ENCODE measurements at places on chromosomes 6 and 20.

- no peak overlapping the region for H3K4me3 ChIP-seq
- peaks cover 3% of the 10 kb centered on the region for H3K27me3 ChIP-seq
- no peak for DNase-seq
- no peaks in the 10 kb centered on the region for H3K36me3 ChIP-seq
Measured at GRCh38 chr6:31383149-31383548, 20.2 kb upstream of the MICA start.

DNA sequence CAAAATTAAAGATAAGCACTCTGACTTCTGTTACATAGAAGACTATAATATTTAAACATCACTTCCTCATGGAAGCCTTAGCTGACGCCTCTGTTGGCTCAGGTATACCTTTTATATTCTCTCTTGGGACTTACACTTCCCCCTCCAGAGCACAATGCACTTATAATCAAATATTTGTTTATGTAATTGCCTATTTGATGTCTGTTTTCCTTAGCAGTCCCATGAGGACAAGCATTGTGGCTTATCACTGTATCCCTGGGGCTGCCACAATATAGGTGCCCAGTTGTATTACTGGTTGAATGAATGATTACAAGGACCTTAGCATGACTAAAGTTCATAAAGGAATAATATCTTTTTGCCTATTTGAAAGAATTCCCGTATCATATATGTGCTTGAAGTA is 186.7 kb upstream of the VGLL2 start:
- no peaks in the 10 kb centered on the region for H3K27me3 ChIP-seq
- DNase-seq: no peak
- no peak overlapping the region for H3K4me3 ChIP-seq
- no peaks in the 10 kb centered on the region for H3K4me1 ChIP-seq

DNA sequence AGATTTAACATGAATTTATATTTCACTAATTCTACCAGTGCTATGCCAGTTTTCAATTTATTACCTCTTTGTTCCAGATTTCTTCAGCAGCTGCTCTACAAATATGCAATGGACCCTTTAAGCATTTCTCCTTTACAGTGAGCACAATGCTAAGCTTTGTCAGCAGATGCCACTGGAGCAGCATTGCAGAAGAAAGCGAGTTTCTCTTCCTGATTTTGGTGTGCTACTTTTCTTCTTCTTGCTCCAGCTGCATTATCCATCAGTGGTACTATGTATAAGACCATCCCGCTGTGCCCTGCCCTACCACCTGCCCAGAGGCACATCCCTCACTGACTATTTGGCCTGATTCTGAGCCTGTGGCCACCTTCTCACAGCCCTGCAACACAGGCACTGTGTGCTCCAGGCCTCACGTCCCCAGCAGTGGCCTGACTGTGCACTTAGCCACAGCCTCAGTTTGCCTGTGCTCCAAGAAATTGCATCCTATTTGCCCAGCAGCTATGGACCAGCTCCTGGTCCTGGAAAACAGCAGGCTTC is 84.1 kb downstream of the TNFAIP3 start:
- H3K27ac ChIP-seq: no peak overlapping the region
- no peak overlapping the region for H3K4me3 ChIP-seq
- H3K4me1 ChIP-seq: no peaks in the 10 kb centered on the region
- H3K36me3 ChIP-seq: no peaks in the 10 kb centered on the region

- no peak for DNase-seq
- H3K4me3 ChIP-seq: no peak overlapping the region
- H3K36me3 ChIP-seq: no peaks in the 10 kb centered on the region
Measured at GRCh38 chr6:24924580-24925356, 11.0 kb downstream of the RIPOR2 start.

- no peaks in the 10 kb centered on the region for H3K27me3 ChIP-seq
- H3K27ac ChIP-seq: no peak overlapping the region
- H3K36me3 ChIP-seq: no peaks in the 10 kb centered on the region
Measured at GRCh38 chr6:12335131-12335527, 45.0 kb downstream of the EDN1 start.
